ENCODE measurements at places on chromosomes 1 and 21. TPM values are rescaled to one million over a fixed set of nuclear protein-coding genes. Genes with fewer than 3 reads are reported as not detected.

The DIPK1A gene
- total RNA-seq: 0.20 TPM

The DDAH1 gene
- 31.8 TPM for total RNA-seq

- peak; percentile 81 for DNase-seq
Measured at GRCh38 chr1:161192476-161193465, 6.1 kb downstream of the ADAMTS4 start.

- peak; percentile 69 for DNase-seq
Measured at GRCh38 chr1:233240829-233241682, 54.5 kb downstream of the PCNX2 start.

Data from lung microvascular endothelial cell (primary cell).